ENCODE measurements at places on chromosomes 5 and 9.

GRCh38 chr9:93592008-93592642 lies 15.7 kb downstream of the PHF2 start:
- DNase-seq: no peak

DNA sequence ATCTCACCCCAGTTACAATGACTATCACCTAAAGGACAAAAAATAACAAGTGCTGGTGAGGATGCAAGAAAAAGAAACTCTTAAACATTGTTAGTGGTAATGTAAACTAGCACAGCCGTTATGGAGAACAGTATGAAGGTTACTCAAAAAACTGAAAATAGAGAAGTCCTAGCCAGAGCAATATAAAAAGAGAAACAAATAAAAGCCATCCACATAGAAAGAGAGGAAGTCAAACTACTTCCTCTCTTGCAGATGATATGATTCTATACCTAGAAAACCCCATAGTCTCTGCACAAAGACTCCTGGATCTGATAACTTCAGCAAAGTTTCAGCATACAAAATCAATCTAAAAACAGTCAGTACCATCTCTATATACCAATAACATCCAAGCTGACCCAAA lies 221.5 kb upstream of the FAM174A start:
- no peak for DNase-seq

GRCh38 chr9:113955076-113955752 lies 79.1 kb downstream of the ZNF618 start:
- no peak for DNase-seq

GRCh38 chr9:19456996-19457692 lies 48.3 kb downstream of the ACER2 start:
- peak; percentile 53 for DNase-seq

DNA sequence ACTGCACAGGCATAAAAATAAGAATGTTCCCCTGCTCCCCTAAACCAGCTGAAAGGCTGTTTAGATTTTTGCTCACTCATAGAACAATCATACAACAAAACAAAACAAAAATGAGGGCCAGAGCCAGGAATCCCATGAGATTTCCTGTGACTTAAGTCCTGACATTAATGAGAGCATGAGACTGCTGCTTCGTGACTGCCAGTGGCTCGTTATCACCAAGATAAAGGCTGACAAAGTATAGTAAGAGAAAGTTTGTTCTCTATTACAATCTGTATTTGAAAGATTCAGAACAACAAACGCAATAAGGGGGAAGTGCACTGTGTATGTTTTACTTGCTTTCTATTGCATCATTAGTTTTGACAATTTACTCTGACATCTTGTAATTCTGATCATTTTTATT lies 837.1 kb upstream of the C9orf72 start:
- no peak for DNase-seq

- no peak for DNase-seq
These were observed at the start of gene PCDHGC4 for GRCh38 chr5:141484641-141485311. Gene PCDHGC4 (plus strand): TSS chr5:141485030. CDS start chr5:141485174, 144 bp downstream.

DNA sequence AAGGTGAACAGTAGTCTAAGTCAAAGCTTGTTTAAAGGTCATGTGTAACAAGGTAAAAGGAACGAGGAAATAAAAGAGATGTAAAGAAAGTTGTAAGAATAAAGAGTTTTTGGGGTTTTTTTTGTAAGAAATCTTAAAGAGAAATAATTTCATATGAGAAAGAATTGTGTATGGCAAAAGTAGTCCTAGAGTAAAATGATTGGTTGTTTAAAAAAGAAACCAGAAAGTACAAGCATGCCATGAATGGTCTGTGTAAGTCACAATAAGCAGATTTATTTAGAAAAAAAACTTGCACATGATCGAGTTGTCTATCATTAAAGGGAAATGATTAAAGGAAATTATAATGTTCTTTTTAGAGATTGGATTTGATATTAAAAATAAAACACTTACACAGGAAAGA lies 172.6 kb upstream of the TUSC1 start:
- no peak for DNase-seq

DNA sequence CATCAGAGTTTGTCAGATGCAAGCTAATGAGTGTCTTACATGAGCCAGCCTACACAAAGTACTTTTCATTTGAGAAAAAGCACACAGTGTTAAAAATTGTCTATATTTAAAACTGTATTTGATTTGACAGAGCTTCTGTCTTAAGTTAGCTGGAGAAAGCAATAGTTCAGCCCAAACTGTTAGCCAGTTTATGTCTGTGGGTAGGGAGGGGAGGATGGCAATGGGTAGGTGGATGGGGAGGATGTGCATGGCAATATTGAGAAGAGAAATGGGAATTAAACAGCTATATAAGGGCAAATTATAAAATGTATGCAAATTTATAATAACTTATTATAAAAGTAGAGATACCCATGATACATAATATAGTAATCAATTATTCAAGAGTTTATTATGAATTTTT lies 31.3 kb downstream of the CDH9 start:
- DNase-seq: no peak

GRCh38 chr9:131627648-131628458 lies 82.5 kb downstream of the PRRT1B start:
- peak; percentile 83 for DNase-seq

DNA sequence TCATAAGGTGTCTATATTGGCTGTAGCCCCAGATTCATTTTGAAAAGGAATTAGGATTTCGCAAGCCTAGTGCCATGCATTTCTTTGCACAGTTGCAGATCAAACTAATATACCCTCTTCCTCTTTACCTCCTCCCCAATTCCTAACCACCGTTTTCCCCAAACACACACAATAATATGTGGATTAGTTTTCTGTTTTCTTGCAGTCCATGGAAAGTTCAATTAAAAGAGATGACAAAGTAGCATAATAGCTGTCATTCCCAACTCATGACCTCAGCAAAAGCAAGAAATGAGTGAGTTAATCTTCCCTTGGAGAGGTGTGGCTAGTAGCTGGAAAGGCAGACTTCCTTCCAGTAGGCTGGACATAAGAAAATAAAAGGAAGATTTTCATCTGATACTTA lies 349.1 kb downstream of the TMEM232 start:
- DNase-seq: no peak

- DNase-seq: no peak
These were observed 30.3 kb upstream of the UHRF2 start for GRCh38 chr9:6382681-6383080.

- DNase-seq: no peak
These were observed 12.3 kb downstream of the NFIB start for GRCh38 chr9:14301583-14302021.

DNA sequence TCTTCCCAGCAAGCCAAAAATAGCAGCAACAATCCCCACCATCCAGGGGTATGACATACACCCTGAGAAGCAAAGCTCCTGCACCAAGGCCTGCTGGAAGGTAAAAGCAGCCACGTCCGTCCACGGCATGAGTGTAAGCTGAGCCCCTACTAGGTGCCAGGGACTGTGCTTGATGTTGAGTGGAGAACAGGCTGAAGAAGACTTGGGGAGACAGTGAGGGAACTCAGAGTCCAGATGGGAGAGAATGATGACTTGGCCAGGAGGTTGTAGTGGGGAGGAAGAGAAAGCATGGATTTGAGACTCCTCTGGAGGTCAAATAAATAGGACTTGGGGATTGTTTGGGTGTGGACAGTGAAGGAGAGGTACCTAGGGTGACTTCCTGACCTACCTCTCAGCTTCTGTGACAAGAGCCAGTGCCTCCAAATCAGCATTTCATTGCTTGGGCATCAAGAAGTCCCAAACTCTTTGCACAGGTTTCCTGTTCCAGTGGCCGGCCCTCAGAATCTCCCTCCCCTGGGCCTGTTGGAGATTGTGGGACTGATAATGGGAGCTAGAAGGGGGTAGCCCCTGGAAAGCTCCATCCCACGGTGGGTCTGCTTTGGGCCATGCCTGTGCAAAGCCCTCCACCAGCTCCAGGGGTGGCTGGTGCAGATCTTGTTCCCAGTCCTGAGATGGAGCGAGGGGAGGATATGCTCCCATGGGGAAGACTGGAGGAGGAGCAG lies 58.3 kb upstream of the ADAMTS2 start:
- no peak for DNase-seq

- DNase-seq: no peak
These were observed 295.9 kb downstream of the CEMIP2 start for GRCh38 chr9:71472400-71472799.

- DNase-seq: no peak
These were observed 24.5 kb downstream of the LHFPL2 start for GRCh38 chr5:78624011-78624541.

- no peak for DNase-seq
These were observed 973 bp downstream of the PLPPR1 start for GRCh38 chr9:101029315-101030085.
